ENCODE measurements at places on chromosomes 2 and 18.

GRCh38 chr2:233811732-233812131, 33.6 kb downstream of the MROH2A start:
- no peak for DNase-seq

- DNase-seq: no peak
Observed at GRCh38 chr2:111209045-111209514, 88.4 kb downstream of the BCL2L11 start.

- DNase-seq: no peak
Observed at GRCh38 chr2:60555066-60555782, 1.8 kb upstream of the BCL11A start.

DNA sequence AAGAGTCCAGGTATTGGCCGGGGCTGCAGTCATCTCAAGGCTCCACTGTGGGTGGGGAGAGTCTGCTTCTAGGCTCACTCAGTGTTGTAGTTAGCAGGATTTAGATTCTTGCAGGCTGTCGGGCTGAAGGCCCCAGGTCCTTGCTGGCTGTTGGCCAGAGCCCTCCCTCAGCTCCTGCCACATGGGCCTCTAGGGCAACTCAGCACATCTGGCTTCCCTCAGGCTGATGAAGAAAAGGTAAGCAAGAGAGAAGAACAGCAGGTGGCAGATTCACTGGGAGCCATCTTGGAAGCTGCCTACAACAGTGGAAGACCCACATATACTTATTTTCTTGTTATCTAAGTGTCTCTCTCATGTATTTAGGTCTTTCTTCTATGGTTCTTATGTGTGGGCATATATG, 4.3 kb downstream of the MRPS9 start:
- no peak for DNase-seq

DNA sequence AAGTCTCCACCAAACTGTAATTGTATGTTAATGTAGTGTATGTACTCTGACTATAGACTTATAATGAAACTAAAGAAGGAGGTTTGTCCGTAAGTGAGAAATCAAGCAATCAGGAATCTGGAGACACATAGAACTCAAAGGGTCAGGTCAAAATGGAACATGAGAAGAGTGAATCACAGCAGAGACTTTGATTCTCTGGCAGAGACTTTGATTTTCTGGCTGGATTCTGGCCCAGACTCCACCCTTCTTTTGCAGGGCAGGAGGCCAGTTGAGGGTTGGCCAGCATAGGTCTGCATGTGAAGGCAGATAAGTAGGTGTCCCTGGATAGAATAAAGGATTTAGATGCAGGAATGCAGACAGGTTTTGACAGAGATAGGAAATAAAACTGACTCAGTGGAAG, 11.0 kb upstream of the NCKAP5 start:
- DNase-seq: no peak

- DNase-seq: no peak
Observed at GRCh38 chr18:50372743-50373142, 2.1 kb upstream of the SKA1 start.

DNA sequence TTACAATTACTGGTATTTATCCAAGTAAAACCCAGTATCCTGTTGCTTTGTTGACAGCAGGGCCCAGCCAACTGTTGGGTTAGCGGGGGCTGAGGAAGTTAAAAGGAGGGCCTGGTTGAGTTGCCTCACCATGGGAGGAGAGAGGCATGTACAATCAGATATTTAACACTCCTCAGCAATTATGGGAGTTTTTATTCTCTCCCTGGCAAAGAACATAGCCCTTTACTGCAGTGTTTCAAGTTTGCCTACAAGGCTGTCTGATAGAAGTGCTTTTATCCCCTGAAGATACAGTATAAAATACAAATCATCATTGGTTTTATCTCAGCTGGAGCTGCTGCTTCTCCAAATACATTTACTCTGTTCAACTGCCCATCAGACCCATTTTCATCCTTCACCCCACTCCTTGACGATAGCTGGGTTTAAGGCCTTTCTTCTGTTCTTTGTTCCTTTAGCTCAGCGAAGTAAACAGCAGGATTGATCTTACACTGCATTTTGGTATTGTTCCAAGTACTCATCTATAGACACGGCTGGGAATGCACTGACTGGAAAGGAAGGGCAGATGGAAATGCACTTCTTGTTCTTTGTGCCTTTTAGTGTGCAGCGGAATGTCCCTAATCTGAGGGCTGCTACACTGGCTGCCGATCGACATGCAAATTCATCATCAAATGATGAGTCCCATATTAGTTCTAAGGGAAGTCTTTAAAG, 402.5 kb upstream of the SPRED2 start:
- no peak for DNase-seq

GRCh38 chr2:212979046-212979612, 172.3 kb downstream of the IKZF2 start:
- DNase-seq: no peak

DNA sequence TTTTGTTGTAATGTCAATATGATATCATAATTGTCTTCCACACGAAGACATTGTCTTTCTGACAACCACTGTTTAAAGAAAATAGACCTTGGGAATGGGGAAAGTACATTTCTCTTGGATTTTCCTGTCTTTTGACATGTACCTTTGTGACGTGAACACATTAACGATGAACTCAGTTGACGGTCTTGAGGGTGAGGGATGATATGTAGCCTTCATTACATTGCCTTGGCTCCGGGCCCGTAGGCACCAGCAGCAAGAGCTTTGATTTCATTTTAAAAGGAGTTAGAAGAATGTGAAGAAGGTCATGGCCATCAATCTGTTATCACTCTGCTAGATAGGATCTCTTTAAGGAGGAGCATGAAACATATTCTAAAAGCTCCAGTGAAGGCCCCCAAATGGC, 80.9 kb downstream of the LYPD6B start:
- DNase-seq: no peak

- DNase-seq: no peak
Observed at GRCh38 chr2:235563056-235563910, 69.4 kb downstream of the AGAP1 start.

DNA sequence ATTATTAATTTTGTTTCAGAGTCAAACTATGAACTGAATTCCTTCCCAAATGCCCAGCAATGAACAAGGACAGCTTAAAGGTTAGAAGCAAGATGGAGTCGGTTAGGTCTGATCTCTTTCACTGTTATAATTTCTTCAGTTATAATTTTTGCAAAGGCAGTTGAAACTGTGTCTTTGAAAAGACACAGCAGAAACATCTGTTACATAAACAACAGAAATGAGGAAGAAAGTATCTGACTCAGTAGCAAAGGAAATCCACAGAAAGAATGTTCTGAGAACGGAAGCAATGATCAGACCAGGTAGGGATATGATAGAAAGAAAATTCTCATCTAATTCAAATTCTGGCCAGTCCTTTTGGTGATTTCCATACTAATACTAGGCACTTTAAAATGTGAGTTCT, 5.2 kb upstream of the RMC1 start:
- DNase-seq: no peak

DNA sequence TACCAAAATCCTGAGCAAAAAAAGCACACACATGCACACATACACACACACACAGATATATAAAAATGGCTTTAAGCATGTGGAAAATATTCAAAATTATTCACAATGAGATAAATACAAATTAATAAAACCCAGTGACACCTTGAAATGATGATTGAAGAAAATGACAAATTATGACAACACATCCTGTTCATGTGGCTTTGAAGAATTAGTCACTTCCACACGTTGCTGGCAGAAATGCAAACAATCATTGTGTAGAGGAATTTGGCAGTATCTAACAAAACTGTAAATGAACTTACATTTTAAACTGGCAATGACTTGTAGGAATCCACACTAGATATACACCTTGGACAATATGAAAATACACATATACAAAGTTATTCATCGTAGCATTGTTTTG, 95.8 kb upstream of the RGPD4 start:
- DNase-seq: no peak

DNA sequence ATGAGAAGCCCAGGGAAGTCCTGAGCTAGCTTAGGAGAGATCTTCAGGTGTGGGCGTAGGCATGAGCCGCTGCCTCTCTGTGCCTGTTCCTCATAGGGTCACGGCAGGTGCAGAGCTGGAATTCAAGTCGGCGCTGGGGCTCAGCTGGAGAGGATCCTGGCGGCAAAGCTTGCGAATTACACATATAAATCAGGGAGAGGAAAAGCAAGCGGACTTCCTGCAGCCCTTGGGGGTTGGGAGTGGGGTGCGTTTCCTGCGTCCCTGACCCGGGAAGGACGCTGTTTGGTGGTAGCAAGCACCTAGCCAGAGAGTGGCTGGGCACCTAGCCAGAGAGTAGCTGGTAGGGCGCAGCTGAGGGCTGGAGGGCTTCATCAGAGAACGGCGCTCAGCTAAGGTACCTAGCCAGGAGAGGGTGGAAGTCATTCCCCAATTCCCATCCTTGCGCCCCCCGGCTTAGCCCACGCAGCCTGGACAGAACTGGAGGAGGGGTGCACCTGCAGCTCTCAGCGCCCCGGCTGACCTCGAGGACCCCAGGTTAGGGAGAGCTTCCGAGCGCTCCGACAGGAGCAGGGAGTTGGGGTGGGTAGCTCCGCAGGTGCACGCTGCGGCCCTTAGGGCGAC, 459 bp upstream of the EFR3B start:
- peak; percentile 67 for DNase-seq

GRCh38 chr2:197348721-197349360, 38.3 kb upstream of the ANKRD44 start:
- no peak for DNase-seq

DNA sequence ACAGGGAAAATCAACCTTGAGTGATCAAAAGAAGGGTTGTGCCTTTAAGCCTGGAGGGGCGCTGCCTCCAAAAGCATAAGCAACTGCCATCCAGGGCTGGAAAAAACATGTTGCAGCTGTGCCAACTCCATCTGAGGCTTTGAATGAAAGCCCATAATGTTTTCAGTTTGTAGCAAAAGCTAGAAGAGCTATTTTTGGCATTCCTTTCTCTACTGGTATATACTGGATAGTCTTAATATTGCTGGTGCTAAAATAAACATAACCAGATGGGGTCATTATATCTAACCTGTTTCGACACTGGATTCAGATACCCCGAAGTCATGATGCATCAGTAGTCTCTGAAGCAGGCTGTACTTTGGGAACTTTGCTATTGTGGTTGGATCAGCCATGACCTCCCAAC, 25.1 kb downstream of the ANXA4 start:
- no peak for DNase-seq
